Upper lobe of right lung (tissue), 1 donor: ENCODE measurements at places on chromosomes 11 and 22.

DNA sequence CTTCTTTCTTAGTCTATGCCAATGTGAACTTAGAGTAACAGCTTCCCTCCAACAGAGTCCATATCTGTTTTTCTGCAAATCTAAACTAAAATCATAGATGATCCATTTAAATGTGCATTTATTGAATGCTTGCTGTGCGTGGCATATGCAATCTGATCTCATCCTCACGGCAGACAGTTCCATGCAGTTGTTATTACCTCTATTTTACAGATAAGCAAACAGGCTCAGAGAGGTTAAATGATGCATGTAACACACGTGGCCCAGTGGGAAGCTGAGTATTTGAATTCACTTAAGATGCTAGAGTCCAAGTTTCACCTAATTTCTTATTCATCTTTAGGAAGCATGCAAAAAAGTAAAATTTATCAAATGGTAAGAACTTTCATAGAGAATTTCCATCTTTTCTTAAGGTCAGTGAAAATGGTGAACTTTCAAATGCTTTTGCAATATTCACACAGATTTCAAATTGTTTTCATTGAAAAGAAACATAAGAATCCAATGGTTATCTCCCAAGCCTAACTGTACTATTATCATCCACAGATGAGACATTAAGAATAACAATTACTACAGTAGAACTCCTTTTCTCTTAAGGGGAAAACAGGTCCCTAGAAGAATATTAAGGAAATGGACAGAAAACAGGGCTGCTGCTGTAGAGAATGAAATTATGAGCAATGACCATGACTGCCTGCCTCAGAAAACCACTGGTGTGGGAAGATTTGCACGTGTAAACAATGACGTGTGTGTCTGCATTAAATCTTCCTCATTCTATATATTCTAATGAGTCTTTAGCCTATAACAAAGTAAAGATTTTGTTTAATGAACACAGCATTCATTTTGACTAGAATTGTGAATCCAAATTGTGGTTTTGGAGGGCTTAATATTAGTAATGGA, 1171.3 kb downstream of the LRRC4C start:
- DNase-seq: no peak

GRCh38 chr11:134503596-134503995, 91.6 kb upstream of the B3GAT1 start:
- peak; percentile 35 for DNase-seq

DNA sequence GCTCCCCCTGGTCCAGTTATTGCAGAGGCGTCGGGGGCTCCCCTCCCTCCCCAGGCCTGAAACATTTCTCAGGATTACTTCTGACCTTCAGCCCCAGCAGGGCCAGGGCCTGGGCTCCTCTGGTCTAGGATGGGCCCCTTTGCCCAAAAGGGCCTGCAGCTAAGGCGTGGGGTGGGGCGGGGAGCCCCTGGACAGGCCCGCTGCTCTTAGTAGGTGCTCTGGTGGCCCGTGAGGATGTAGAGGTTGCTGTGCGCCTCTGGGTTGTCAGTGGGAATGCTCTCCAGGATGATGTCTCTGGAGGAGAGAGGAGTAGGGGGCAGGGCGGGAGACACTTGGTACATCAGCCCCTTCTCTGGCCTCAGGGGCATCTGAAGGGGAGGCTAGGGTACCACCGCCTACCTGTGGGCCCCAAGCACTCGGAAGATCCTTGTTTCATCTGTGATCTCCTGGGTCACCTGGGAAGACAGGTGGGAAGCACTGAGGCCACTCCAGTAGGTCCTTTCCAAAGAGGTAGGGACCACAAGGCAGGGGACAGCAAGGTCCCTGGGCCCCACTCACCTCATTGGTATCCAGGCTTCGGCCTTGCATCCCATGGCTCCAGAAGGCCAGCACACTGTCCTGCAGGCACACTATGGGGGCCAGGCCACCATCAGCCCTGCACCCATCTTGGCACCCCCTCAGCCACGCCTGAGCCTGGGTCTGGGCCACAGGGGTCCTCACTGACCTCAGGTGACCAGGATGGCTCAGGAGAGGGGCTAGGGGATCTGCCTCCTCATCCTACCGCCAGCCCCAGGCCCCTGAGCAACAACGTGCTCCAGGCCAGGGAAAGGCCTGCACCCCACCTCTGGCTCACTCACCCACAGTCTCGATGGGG, 11.2 kb upstream of the SF1 start:
- DNase-seq: peak; percentile 46

DNA sequence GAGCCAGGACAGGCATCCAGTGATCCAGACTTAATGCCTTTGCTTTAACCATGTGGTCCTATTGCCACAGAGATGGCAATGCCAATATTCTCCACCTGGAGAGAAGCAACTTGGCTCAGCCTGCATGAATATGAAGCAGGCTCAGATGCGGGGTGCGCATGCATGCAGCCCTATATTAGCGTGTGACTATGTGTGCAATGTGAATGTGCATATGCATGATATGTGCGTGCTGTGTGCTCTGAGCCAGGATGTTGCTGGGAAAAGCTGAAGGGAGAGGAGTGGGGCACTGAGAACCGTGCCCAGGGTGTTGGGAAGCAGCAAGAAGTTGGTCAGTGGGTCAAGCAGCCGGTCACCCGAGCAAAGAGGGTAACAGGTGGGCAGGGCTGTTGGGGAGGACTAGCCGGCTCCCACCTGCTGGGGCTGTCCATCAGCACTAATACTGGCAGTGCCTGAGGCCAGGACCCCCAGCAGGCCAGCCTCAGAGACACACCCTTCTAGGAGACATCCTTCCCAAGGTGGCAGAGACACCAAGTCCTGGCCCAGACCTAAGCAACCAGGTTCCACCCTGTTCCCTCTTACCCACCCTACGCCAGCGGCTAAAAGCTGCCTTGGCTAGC, 24.8 kb upstream of the MYOD1 start:
- no peak for DNase-seq

- DNase-seq: no peak
Observed at GRCh38 chr22:32265882-32266767, 11.0 kb upstream of the SLC5A4 start.

DNA sequence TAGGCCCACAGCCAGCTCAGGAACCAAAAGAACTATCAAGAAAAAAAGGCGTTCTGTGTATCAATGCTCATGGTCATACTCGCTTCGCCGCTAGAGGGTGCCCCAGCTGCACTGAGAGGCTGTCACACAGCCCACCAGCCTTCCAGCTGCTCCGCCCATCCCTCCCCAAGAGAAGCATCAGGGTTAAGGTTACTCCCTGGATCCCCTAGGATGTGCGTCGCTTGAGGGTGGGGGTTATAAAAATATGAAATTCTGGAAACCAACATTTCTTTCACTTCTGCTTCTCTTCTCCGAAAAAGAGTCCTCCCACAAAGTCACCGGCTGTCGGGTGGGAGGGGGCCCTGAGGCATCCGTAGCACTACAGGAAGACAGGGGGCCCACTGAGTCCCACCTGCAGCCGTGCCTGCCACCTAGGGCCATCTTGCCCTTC, 1.7 kb downstream of the CBX6 start:
- DNase-seq: peak; percentile 92

GRCh38 chr22:43370036-43370435, 26.9 kb upstream of the SCUBE1 start:
- DNase-seq: no peak

DNA sequence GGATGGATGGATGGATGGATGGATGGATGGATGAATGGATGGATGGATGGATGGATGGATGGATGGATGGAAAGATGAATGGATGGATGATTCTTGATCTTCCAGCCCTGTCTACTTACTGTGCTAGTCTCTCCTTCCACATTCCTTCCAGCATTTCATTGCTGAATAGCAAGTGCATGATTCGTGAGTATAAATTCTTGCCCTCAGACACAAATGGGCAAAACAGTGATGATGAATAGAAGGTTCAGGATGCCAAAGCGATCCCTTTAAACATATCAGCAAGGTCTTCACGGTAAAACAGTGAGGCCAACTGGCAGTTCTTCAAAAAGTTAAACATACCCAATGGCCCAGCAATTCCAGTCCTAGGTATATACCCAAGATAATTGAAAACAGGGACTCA, 400.2 kb downstream of the MN1 start:
- DNase-seq: no peak

- DNase-seq: no peak
Observed at GRCh38 chr11:33747979-33748378, 11.8 kb upstream of the CD59 start.

DNA sequence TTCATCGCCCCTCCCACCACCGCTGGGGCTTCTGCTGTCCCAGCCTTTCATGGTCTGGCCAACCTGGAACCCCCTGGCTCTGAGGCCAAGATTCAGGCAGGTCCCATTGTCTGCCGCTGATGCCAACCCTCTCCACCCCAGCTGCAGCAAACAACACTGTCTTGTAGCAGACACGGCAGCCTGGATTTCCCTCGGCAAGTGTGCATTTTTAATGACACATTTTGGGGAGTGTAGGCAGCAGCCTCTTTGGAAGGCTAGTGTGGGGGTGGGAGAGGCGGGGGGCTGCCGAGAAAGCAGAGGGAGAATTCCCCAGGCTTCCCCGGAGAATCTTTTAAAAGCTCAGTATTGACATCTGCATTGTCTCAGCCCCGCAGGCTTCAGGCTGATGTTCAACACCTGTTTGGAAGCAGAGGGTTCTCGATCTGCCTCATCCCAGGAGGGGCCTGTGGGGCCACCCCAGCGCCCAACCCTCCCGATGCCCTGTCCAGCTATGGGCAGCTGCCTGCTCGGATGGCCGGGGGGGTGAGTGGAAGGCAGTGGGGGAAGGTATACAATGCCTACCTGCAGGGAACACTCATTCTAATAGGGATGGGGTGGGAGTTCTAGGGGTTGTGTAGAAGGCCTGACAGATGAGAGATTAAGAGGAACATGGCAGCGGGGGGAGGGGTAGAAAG, 41.5 kb downstream of the NECTIN1 start:
- no peak for DNase-seq

DNA sequence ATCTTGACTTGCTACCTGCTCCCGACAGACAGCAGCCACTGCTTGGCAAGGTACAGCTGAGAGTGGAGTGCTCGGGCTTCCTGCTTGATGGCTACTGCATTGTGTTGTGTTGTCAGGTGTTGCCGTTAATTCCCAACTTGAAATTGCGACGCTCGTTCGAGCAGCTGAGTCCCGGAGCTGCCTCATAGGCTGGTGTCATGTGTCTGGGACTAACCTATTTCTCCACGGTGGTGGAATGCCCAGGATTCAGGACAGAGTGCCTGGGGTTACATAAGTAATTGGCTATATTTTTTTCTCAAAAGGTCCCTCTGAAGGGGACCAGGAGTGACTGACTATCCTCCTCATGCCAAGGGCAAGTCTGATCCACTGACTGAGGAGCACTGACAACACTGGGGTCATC, 18.5 kb downstream of the COMMD9 start:
- DNase-seq: no peak

DNA sequence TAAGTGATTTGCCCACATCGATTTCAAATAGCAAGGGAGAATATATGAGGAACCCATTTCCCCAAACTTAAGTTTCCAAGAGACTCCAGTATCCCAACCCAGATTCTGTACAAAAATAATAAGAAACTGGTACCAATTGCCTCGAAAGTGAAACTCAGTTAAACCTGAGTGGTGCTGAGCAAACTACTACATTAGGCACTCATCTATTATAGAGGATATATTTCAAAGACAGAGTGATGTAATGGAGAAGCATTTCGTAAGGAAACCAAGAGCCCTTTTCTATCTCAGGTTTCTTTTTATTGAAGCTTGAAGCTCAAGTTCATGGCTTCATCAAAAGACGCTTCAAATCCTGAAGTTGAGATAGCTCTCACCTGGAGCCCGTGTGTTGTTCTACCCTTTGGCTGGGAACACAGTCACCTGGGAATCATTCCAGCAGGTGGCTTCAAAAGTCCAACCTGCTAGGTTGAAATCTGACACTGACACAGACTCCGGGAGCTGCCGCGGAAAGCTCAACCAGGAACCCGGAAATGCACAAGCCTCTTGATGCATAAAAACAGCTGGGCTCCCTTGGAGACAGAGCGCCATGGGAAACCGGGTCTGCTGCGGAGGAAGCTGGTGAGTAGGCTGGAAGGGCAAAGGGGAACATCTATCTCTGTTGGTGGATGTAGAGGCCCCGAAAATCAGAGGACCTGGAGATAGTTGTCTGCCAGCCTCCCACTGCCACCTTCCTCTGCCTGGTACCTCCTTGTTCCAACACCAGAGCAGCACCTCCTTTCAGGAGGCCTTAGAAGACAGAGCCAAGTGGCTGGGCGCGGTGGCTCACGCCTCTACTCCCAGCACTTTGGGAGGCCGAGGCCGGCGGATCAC, at the start of gene C11orf52:
C11orf52 (plus strand) TSS at position 524 of the 867 bp plus-strand sequence; CDS start at position 584, 60 bp downstream.
- DNase-seq: peak; percentile 82

DNA sequence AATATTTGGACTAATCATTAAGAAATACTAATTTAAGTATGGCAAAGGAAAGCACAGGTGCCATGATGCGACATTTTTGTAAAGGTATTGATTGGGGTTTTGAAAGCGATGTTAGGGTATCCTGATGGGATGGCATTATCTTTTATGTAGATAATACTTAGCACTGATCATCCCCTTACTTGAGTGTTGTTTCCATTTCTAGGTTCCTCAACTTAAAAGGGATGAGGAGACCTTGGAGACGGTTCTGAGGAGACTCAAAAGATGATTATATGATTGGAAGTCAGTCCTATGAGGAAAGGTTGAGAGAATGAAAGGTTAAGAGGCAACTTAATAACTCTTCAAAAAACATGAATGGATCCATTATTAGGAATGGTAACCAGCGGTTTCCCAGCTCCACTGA, 11.1 kb downstream of the KMT2A start:
- DNase-seq: no peak

DNA sequence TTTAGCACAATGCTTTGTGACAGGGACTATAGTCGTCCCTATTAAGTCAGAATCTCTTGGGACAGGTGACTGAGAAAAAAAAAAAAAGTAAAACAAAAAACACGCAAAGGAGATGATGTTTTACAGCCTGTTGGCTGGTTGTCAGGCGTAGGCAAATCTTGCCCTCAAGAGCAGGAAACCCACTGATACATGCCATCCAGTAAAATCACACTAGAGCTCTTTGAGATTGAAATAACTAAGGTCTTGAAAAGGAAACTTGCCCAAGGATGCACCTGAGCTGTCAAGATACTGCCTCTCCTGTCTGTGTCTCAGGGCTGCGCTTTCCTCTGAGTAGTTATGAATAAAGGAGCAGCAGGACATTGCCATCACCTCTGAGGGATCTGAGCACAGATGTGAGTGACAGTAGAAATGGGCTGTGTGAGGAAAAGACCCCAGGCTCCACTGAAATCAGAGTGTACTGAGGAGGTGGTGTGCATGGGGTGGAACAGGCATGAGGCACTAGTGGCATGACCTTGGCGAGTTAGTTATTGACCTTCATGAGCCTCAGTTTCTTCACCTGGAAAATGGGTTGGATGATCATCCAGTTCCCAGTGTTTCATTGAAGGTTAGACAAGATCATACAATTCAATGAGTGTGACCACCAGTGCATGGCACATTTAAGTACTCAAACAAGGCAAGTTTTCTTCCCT, 23.3 kb downstream of the MICAL2 start:
- no peak for DNase-seq

- DNase-seq: no peak
Observed at GRCh38 chr22:27113211-27113635, 455.8 kb downstream of the MIAT start.

- no peak for DNase-seq
Observed at GRCh38 chr11:107882095-107882820, 23.7 kb upstream of the SLC35F2 start.
